ENCODE measurements at places on chromosomes 2 and 18.

DNA sequence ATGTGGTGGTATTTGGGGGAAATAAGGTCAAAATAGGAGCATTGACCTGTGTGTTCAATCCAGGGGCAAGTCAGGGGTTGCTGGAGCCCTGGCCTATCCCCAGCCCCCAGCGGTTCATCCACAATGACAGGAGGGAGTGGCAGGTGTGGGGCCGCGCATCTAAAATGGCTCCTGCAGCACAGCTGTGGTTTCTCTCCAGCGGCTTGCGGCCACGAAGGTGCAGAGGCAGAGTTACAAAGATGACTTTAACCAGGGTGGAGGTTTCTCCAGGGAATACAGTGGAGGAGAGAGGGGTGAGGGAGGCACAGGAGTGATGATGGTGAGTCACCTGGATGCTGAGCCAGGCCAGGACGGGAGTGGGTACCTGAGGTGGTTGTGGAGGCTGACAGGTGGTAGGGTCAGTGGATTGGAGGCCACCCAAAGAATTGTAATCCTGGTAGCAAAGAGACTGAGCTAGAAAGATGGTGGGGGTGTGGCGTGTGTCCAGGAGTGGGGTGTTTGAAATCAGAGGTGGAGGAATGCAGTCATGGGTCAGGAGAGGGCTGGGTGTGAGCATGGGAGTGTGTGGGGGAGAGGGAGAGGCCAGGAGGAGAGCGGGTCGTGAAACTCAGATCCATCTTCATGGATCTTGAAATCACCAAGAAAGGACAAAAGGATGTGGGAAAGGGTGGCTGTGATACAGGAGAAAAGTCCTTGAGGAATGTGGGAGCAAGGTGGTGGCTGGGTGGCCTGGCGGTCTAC is 83.2 kb downstream of the CTIF start:
- no peak for DNase-seq

- no peak for DNase-seq
These were observed 401.6 kb upstream of the NRP2 start for GRCh38 chr2:205280596-205281236.

DNA sequence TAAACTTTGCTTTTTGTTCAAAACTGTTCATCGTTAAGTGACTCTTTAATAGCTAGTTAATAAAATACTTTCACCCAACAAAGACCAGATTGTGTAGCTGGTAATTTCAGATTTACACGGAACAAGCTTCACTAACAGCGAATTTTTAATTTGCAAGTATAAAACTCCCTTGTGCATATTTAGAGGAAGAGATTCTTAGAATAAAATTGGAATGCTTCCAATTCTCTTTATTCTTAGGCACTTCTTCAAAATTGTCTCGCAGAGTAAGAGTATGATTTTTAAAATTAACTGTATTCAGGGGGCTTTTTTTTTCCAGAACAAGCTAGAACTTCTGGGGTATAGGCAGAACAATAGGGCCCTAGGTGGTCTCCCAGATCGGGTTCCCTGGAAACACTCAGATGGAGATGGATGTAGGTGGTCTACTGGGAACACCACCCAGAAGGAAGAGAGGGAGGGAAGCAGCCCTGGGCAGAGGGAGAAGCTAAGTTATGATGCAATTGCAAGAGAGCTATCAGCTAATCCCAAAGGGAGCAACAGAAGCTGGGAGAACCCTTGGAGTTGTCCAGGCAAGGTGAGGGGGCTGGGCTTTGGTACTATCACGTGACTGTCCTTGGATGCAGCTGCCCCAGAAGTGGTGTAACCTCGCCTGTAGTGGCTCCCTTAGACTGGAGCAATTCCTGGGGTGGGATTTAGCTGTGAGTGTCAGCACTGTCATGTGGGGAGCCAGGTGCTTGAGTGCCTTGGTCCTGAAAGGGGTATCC is 151.7 kb upstream of the ASB18 start:
- no peak for DNase-seq

DNA sequence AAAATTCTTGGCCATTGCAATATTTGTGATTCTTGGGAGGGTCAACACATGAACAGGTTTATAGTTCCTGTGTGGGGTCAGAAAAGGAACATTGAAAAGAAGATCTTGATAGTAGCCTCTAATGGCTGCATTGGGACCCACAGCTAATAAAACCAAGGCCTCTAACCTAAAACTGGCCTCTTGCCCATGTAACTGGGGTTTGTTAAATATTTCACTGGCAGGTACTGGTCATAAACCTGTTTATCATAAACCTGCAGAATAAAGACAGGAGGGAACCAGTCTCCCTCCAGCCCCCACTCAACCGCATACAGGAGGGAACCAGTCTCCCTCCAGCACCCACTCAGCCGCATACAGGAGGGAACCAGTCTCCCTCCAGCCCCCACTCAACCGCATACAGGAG is 125.3 kb downstream of the PXDN start:
- no peak for DNase-seq

DNA sequence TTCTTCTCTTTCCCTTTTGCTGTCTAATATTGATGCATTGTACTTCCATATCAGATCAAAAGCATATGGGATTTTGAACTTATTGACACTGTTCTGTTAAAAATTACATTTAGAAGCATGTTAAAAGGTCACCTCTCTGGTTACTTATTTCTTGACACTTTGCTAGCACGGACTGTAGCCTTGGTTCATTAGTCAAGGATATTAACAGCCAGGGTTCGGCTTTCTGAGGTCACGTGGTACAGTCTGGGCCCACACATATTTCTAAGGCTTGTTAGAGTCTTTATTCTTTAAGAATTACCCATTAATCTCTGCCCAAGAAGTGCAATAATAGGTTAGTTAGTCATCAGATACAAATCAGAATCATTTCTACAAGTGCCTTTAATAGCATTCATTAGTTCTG is 1035.8 kb upstream of the FANCL start:
- no peak for DNase-seq

GRCh38 chr2:235007664-235008457 is 56.0 kb downstream of the SH3BP4 start:
- DNase-seq, result no peak

DNA sequence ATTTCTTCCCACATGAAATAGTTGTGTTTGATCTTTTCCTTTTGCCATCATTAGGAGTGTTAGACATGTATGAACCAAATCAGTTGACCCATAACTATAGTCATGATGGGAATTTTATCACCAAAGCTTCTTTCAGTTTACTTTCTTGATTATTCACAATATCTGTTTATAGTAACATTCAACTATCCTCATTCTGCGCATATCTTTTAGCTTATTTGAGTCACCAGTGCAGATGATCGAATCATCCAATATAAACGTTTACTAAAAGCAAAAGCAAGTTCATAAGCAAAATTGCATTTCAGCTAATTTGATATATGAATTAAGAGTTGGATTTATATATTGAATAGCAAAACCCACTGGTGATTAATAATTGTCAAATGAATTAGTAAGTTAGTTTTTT is 216.4 kb downstream of the XIRP2 start:
- no peak for DNase-seq

GRCh38 chr2:62435720-62436119 is 70.3 kb downstream of the TMEM17 start:
- no peak for DNase-seq

- DNase-seq, result no peak
These were observed at the start of gene KHK for GRCh38 chr2:27086724-27087593. TSS of gene KHK (plus strand) at chr2:27086772. CDS start at chr2:27087260, 488 bp downstream.

DNA sequence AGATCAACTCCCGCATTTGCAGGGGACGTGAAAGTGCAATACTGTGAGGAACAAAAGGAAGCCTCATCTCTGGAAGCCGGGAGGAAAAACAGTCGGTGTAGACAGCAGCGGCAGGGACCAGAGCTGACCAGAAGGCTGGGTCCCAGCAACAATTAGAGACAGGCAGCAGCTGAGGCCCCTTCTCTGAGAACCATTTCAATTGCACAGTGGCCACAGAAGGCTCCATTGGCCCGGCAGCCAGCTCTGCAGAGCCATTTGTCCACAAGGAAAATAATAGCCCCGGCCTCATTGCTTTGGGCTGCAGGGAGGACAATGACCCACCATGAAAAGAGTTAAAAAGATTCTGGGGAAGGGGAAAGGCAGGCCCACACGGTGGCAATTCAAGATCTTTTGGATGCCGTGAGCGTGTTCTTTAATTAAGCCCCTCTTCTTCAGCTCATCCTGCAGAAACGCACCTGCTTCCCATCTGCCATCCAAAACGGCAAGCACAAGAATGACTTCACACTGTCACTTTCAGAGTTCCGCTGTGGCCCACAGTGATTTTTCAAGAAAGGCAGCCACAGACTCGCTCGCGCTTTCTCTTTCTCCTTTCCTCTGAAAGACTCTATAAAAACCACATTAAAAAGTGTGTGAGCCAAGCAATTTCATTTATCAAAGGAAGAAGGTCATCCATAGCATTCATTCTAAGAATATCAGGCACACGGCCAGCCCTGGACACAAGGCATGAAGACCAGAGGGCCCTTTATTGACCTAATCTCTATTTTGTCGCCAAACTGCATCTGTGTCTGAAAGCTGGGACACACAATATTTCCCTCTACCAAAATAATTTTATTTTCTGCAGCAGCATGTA is 293.6 kb downstream of the SOX11 start:
- no peak for DNase-seq

DNA sequence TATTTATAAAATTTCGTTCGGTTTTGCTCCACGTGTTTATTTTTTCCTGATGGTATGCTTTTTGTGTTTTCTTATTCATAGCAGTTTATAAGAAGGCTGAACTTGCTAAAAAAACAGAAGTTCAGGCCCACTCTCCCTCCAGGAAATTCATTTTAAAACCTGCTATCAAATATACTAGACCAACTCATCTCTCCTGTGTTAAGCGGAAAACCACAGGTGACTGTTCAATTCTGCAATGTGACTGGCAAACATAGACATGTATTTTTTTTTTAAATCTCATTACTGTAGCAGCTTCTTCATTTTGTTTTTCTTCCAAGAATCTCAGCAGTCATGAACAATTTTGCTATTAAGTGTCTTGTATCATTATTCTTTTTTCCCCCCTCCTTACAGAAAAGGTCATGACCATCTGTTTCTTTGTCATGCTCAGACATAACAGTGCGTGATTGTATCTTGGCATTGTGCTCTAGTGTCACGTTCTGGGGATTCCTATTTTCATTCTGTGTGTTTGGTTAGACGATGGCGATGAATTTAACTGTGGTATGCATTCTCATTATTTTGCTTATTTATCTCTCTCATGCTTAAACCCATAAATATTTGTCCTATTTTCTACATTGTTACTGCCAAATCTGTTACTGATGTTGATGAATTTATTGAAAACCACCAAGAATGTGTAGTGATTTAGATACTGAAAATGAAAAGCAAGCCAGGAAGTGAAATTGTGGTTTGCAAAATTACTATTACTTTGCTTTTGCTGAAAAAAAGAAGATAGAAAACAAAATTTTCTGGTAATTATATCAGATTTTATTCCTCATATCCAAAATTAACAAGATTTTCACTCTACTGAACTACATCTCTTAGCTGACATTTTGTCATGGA is 74.6 kb upstream of the UNC80 start:
- DNase-seq, result no peak

DNA sequence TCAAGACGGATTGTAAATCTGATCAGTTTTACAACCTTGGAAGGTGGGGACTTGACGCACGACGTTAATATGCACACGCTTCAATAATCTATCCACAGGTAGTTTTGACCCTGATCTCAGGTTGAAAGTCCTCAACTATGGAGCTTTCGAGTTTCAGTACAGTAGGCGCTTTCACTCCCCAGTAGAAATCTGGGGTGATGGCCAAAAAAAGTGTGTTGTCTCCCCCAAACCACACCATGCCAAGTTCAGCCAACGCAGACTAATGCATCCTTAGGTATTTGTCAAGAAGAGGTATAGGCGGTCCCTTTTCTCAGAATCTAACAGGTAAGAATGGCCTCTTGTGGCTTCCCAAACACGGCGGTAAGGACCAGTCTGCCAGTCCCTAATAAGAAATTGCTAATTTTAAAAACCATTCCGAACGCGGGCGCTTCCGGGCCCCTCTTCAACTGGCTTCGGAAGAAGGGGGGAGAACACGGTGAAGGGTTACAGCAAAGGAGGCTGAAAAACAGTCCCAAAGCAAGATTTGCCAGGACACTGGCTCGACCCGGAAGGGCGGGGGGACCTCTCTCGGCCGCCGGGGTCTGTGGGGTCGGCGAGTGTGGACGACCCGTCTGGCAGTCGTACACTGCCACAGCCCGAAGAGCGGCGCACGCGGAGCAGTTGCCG is 659 bp downstream of the FAM210A start:
- no peak for DNase-seq

DNA sequence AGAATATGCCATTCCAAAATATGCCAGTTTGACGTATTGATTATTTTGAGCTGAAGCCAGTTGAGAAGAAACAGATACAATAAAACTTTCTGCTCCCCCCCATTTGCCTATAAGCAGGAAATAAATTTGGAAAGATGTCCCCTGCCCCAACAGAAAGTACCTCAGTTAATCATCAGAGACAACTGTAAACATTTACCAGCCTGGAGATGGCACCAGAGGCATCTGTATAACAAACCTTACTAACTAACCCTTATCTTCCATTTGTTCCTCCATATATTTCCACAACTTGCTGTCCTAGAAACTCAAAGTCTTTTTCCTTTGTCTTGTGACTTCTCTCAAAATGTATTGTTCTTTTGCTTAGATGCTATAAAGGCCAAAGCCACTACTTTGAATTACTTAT is 93.8 kb downstream of the AKAIN1 start:
- DNase-seq, result no peak

DNA sequence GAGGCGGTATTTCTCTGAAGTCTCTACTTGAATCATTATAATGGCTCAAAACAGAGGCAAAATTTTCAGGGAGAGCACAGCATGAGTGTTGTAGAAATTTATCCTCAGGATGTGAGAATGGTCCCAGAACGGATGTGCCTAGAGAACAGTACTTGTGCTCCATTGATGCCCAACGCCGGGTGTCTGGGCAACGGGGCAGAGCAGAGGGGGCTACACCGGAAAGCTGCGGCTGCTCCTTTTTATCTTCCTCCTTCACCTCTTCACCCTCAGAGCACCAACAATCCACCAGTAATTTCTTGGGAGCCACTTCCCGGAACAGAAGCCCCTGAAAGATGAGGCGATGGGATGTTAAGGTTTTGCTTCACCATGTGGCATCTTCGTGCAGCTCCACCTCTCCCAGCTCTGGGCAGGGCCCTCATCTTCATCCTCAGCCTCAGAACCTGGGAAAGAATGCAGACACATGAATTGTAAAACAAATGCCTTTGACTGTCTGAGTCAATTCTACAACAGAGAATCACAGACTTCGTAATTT is 71.5 kb downstream of the PTGR3 start:
- DNase-seq, result no peak

Measured in AML-193 (cell line).